ENCODE measurements at places on chromosomes 7 and 10.

DNA sequence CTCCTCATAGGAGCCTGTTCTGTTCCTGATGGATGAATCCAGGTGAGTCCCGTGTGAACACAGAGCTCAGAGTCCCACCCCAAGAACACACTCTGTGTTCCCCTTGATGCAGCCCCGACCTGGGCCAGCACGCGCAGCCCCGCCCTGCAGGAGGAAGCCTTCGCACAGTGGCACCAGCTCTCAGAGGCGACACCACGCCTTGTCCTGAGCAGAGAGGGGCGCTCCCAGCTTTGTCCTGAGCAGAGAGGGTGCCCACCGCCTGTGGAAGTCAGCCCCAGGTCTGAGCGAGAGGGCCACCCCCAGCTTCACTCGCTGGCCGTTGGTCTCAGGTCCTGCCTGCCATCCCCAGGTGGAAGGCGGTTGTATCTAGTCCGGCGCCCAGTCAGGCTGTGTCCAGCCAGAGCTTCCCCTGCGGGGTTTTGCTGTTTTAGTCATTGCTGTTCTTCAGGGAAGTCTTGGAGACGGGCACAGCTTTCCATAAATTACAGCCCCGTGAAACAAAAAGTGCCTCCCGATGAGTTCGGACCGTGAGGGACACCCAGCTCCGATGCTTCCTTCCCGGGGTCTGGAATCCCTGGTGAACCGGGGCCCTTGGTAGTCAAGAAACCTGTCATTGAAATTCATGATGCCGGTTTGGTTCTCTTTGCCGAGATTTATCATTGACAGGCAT is 43.6 kb downstream of the NKX6-2 start:
- DNase-seq: no peak

DNA sequence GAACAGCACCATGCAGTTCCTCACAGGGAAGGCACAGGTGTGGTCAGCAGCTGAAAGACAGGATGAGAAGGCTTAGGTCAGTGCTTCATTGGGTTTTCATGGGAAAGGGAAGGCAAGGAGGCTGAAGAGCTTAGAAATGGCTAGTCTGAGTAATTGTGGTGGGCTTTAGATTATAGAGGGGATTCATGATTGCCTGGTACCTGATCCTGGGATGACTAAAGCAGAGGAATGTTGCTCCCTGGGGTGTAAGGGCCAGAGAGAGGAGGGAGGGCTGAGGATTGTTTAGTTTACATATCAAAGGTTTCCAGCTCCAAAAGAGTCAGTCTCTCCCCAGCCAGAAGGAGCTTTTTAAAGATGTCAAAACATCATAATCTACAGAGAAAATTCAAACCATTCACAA is 396.3 kb upstream of the POM121L12 start:
- no peak for DNase-seq

DNA sequence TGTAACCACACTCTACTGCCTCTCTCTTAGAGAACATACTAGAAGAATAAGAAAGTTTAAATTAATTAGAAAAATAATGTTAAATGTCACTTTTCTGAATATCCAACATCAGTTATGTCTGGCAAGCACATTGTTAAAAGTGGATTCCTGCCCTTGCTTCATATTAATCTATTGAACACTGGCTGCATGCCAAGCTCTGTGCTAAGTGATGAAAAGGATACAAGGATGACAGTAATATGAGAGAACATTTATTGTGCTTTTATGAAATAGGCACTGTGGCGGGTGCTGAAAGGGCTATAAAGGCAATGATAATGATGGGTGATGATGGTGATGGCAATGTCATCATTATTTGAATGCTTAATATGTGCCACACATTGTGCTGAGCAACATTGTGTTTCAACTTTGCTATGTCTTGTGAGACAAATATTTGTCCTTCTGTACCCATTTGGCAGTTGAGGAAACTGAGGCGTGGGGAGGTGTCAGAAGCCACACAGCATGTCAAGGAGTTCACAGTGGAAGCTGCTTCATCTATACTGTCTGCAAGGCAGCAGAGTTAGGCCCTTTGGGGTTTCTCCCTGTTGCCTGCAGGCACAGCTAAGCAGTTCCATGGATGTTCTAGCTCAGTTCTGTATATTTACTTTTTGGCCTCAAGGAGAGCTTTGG is 64.2 kb upstream of the RAPGEF5 start:
- no peak for DNase-seq

DNA sequence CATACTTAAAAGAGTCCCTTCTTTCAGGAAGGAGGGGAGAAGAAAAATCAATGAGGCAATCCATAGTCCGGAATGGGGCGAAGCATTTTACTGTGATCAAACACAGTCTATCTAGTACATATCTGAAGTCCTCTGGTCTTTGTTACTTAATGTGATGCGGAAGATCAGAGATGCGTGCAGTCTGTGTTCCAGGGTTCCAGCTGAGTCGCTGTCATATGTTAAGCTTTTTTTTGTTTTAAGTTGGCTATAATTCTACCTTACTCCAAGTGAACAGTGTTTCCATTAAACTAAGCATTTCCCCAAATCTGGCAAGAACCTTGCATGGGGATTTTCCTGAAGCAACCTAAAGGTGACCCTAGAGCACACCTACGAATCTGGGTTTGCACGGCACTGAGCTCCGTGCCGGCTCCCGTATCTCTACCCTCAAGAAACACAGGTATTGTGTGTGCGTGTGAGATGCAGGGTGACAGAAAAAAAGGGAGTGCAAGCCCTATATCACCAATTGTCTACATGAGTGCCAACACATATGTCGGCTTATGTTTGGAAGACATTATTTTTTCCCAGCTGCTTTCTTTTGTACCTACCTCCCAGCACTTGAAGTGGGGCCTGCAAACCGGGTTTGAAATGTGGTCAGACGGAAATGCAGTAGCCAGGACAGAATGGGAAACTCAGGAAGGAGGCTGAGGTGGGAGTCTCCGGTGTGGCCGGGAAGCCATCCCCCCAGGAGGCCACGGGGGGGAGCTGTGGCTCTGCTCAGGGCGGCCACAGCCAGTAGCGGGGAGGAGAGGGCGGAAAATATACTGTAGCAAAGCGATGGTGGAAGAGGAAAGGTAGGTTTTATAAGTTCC is 435.8 kb upstream of the MGMT start:
- peak; percentile 83 for DNase-seq

DNA sequence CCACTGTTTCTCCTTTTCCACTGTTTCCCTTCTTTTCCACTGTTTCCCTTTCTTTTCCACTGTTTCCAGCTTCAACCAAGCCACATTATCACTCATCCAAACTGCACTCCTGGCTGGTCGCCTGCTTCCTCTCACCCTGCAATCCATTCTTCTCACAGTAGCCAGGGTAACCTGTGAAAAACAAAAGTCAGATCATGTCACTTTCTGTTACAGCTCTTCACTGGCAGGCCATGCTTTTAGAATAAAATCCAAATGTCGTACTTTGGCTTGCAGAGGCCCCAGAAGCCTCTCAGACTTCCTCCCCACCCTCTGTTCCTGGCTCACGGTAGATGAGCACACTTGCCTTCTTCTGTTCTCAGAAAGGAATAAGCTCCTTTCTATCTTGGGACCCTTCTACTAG is 33.9 kb downstream of the STARD3NL start:
- DNase-seq: no peak

DNA sequence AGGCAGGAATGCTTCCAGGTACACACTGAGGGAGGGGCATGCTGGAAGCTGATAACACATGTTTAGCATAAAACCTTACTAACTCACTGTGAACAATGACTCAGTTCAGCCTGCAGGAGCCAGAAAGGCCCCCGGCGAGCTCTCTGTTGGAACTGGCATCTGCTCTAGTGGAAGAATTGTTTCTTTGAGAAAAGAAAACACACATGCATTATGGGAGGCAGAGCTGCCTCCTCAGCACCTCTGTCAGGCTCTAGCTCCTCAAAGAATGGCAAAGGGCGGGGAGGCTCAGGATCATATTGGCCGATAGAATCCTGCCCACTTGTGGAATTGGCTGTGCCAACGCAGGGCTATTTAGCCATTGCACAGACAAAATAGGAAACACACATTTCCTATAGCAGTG is 338.3 kb downstream of the CXCL12 start:
- no peak for DNase-seq

DNA sequence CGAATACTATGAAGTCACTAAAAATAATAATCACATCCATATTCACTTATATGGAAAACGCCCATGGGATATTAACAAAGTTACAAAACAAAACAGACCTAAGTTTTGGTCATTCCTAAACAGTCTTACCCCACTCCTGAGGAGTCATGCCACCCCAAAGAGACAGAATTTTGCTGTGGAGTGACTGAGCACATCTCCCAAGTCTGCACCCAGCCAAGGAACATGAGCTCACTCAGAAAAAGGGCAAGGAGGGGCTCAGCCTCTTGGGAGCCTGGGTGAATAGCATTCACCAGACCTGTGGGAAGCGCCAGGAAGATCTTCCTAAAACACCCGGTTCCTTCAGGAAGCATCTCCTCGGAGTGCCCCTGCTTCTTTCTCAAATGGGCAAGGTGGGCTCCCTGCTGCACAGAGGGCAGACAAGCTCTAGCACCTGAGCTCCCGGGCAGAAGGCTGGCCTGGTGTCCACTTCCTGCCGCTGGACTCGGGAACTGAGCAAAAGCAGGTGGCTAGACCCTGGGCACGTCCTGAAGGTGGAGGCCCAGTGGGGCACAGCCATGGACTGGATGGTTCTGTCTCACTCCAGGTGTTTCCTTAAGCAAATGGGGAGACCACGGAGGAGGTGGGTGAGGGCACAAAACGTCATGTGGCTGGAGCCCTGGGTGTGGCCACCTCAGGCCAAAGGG is 31.0 kb downstream of the TNS3 start:
- no peak for DNase-seq

GRCh38 chr10:118567701-118568248 is 27.7 kb downstream of the PRLHR start:
- DNase-seq: no peak

- no peak for DNase-seq
Measured at GRCh38 chr10:37965006-37965405, 11.4 kb downstream of the ZNF25 start.

DNA sequence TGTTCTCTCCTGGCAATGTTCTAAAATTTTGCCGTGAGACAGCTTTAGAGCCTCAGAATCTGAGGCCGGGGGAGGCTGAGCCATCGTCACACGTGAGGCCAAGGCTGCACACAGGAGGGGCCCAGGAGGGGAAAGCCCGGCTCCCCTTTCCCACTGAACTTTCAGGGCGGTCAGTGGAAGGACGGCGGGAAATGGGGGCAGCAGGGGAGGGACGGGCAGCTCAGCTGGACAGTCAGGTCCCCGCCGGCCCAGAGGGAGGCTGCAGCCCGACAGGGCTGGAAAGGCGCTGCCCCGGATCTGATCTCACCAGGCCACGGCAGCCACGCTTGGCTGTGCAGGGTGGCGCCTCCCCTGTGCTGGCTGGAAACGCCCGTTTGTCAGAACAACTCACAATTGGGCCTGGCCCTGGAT is 43.3 kb upstream of the ADGRA1 start:
- DNase-seq: no peak

- DNase-seq: no peak
Measured at GRCh38 chr7:44284881-44285541, 40.4 kb downstream of the CAMK2B start.

- DNase-seq: no peak
Measured at GRCh38 chr7:77796960-77797359, 1.3 kb downstream of the TMEM60 start.

DNA sequence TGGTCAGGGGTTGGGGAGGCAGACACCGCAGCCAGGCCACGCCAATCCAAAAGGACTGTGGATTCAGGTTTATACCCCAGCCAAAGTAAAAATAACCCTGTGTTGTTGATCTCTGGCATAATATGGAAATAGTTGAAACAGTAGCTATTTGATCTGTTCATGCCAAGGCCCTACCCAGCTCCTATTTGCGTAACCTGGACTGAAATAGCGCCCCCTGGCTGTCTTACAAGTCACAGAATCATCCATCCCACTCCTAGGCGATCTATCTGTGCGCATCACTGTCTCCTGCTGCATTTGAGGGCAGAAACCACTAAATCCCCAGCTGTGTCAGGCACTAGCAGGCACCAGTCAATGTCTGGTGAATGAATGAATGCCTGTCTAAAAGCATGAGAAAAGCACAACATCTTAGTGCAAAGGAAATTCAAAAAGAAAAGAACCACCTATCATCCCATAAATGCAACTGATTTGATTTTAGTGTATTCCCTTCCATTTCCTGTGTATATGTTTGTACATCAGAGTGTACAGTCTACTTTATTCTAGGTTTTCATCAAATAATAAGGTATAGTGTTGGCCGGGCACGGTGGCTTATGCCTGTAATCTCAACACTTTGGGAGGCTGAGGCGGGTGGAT is 160.0 kb downstream of the SLIT1 start:
- peak; percentile 84 for DNase-seq

DNA sequence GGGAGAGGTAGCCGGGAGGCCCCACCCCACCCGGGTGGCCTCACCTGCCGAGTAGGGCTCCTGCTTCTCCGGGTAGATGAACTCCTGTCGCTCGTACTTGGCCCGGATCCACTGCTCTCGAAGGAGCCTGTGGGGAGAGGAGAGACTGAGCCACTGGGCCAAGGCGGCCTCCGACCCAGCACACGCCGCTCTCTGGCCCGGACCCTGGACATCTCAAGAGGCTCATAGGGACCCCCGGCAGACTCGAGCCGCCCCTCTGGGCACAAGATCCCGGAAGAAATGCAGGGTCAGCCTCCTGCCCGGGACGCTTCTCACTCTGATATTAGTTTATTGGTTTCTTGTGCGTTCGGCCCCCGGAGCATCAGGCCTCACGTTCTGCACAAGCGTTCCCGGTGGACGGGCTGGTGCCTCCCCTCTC is 34.5 kb downstream of the ADAP1 start:
- no peak for DNase-seq
